IMR-90 (cell line): ENCODE measurements at places on chromosomes 16 and 17.

DNA sequence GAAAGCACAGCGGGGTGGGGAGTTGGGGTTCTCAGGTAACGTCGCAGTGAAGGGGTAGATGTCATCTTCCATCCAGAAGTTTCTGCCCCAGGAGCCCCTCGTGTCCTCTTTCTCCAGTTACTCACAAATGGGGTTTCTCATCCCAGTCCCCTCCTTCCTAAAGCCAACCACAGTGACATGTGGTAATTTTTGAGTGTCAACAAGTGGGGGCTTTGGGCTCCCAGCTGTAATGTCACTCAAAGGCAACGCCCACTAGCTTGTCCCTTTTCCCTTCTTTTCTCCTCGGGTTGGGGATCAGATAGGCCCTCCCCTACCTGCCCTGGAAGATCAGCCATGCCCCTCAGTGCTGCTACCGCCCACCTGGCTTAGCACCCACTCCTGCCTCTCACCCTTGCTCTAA, 14.4 kb downstream of the IRX5 start:
- no peak for DNase-seq

- no peak for DNase-seq
These were observed 24.1 kb downstream of the BAIAP2 start for GRCh38 chr17:81059026-81059425.

GRCh38 chr17:10871914-10872313, 34.0 kb upstream of the PIRT start:
- no peak for DNase-seq

- no peak for DNase-seq
These were observed 10.9 kb downstream of the FLII start for GRCh38 chr17:18247613-18248001.

GRCh38 chr16:68257251-68257905, 6.9 kb upstream of the SLC7A6 start:
- DNase-seq: peak; percentile 20

- DNase-seq: no peak
These were observed 108.4 kb downstream of the METRNL start for GRCh38 chr17:83187782-83188311.

DNA sequence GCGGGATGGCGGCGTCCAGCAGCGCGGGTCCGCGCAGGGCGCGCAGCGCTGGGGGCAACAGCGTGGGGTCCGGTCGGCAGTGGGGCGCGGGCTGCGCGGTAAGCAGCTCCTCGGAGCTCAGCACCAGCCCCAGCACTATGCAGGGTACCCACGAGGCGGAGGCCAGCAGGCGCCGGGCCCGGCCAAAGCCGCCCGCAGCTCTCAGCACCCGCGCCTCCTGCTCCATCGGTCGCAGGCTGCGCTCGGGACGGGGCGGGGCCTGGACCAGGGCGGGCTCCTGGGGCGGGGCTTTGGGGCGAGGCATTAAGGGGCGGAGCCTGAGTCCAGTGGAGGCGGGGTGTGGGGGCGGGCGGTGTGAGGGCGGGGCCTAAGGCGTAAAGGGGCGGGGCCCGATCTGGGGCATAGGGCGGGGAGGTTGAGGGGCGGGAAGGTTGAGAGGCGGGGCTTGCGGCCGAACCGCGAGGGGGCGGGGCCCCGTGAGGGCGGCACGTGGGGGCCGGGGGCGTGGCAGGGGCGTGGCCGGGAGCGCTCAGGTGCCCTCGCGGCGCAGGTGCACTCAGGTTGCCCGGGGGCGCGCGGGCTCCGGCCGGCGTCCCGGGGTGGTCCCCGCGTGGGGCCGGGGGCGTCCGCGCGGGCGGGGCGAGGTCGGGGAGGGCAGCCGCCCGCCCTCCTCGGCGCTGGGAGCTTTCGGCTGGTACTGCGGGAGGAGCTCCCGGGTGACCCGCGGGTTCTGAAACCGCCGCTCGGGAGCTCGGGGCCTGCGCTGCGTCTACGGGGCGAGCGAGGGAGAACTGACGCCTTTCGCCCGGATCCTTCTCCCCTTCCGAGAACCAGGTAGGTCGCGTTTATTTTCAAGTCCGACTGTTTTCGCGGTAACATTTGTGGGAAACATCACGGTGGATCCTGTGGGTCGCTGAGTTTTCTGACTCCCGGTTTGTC, 1.4 kb upstream of the SLC22A31 start:
- DNase-seq: peak; percentile 66

GRCh38 chr17:76036497-76037261, 9.6 kb upstream of the EVPL start:
- DNase-seq: peak; percentile 17

- peak; percentile 46 for DNase-seq
These were observed at the start of gene UNC119 for GRCh38 chr17:28552176-28552999. Gene UNC119 (minus strand): TSS chr17:28552624. CDS start chr17:28552557, 67 bp downstream.

GRCh38 chr17:21513012-21513570, 136.9 kb downstream of the KCNJ12 start:
- DNase-seq: peak; percentile 64

DNA sequence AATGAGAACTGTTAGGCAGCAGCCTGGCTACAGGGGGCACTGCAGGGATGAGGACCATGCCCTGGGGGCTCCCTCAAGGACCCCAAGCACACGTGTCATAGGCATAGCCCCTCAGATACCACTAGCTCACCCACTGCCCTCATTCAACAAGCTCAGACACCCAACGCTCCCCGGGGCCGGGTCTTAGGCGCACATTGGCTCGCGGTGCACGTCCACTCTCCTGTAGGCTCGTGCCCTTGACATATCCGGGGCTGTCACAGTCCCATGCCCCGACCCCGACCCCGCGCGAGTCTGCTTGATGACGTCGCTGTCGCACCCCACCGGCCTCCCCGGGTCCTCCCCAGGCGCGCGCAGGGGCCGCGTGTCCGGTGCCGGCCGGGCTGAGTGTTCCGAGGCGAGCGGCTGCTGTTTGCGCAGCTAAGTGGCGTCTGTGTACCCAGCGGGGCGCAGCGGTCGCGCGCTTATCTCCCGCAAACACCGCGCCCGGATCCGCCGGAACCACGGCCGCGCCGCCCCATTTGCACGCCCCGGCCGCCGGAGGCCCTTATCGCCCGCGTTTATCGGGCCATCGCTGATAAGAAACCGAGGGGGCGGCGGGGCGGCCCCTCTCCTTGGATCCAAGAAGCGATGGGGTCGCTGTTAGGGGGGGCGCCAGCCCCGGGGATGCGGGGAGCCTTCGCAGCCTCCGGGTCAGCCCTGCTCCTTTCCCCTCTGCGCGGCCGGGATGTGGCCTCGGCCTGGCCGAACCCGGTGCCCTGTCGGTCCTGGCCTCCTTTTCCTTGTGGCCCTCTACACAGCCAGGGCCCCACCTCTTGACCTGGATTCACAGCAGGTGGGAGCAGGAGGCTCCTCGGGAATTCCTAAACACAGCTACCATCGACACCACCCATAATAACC, 20.7 kb upstream of the NAGS start:
- no peak for DNase-seq

DNA sequence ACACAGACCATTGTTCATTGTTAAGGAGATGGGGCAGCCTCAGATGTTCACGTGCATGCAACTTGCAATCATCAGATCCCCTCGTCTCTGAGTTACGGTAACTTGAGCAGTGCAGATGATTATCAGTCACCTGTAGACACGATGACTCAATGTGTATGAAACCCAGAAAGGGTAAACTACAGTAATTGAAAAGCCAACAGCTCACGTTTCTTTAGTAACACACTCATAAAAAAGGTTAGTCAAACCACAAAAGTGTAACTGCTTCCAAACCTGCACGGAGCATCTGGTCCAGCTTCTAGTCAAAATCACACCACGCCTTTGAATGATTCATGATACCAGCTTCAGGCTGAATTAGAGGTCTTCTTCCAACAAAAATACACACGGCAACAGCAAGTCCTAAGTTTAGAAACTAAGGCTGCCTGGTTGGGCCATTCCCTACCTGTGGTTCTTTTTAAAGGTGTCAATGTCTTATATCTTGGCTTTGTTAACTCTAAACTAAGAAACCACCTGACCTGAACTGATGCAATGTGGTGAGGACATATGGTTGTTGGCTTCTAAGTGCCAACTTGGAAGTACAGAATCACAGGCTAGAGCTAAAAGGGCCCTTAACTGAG, 32.3 kb downstream of the GRB7 start:
- peak; percentile 32 for DNase-seq

- no peak for DNase-seq
These were observed 471.5 kb downstream of the CDH8 start for GRCh38 chr16:61564716-61565115.

DNA sequence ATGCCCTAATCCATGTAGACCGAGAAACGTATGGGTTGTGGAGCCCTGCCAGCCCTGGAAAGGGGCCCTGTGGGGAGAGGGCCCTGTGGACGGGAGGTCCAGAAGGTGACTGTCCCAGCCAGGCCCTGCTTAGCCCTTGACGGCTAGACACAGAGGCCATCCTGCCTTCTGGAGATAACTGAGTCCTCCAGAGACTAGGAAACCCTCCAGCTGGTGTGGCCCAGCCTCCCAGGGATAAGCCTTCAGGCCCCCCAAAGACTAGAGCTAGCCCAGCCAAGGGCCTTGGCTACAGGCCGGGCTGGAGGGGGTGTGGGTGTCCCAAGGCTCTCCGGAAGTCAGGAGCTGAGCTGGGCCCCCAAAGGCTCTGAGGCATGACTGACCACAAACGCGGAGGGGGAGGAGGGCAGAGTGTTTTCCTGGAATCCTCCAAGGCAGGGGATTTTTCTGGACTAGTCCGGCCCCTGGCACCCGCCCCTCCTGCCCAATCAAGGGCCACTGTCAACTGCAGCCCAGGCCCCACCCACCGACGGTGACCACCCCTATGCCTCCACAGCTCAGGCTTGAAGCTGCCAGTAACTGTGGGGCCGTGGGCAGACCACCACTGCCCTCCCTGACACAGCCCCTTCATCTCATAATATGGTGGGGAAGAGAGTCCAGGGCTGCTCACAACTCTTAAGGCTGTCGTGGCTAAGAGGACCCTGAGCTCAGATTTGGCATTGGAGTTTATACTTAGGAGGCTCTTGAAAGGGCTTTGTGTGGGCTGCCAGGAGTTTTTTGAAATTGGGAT, 885 bp upstream of the VASN start:
- DNase-seq: peak; percentile 93

- DNase-seq: no peak
These were observed 6.3 kb downstream of the CRHR1 start for GRCh38 chr17:45790296-45790922.

GRCh38 chr17:42743595-42744282, 1.1 kb downstream of the EZH1 start:
- DNase-seq: no peak

GRCh38 chr16:66924527-66925321, 611 bp downstream of the RRAD start:
- no peak for DNase-seq

- DNase-seq: no peak
These were observed 26.7 kb upstream of the TRAP1 start for GRCh38 chr16:3744018-3744417.

DNA sequence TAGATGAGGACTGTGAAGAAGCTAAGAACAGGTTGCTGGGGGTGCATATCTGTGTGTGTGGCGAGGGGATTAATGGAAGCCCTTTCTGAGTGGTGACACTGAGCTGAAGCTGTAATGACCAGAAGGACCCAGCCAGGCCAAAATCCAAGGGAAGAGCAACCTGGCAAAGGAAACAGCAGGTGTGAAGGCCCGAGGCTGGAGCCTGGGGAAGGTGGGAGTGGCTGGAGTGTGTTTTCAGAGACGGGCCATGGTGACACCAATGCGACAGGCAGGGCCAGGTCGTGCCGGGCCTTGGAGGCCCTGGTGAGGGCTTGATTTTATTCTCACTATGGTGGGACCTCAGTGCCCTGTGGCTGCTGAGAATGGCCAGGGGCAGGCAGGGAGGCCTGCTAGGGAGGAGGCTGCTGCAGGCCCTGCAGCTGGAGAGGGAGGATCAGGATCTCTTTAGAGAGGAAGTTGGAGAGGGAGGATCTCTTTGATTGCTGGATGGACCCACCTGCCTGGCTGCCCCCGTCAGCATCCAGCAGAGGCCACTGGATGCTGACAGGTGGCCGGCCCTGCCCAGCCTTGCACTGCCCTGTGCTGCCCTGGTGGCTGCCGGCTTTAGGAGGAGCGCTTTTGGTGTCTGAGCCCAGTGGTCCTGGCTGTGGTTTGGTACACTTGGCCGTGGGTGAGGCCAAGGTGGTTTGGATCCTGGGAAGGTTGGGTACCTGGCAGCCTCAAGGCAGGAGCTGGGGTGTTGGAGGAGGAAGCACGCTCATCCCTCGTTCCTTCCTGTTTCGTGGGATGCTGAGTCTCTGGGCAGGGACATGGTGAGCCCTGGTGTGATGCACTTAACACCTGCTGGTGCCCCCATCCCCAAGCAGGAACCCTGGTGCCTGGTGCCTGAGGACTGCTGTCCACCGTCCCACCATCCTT, 188.3 kb downstream of the SEC14L1 start:
- DNase-seq: no peak

- no peak for DNase-seq
These were observed 427.1 kb downstream of the GRIN2A start for GRCh38 chr16:9755081-9755480.

DNA sequence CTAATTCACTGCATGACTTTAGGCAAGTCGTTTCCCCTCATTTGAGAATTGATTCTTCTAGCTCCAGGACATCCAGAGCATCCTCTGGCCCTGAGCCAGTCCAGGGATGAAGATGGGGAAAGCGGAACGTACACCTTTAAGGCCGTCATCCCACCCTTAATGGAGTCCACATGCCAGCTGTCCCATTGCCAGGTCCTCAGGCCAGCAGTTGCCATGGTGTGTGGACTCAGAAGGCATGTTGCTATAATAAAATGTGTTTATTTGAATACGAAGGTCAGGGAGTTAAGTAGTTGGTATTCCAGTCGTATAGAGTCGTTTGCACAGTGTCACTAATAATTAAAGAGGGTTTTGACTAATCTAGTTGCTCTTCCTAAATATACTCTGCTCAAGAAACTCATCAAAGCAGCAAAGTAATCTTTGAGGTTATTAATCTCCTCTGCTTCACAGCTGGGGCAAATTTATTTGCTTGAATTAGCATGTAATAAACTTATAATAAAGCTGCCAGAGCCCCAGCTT, 30.4 kb downstream of the CCDC182 start:
- DNase-seq: no peak

DNA sequence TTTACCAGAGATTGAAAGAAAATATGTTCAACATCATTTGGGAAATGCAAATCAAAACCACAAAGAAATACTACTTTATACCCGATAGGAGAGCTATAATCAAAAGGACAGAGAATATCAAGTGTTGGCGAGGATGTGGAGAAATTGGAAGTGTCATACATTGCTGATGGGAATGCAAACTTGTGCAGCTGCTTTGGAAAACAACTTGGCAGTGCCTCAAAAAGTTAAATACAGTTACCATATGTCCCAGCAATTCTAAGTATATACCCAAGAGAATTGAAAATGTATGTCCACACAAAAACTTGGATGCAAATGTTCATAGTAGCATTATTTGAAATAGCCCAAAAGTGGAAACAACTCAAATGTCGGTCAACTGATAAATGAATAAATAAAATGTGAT, 17.0 kb upstream of the TANC2 start:
- DNase-seq: no peak
